A549 treated with Mapracorat at 1 μM for 4 hours (cell line): ENCODE measurements at places on chromosomes 7 and 10. TPM values are rescaled to one million over a fixed set of nuclear protein-coding genes. Genes with fewer than 3 reads are reported as not detected.

The VOPP1 gene
- 82.9 to 96.1 TPM (median 91.9 TPM) in 5 replicates for total RNA-seq

The SLIT1 gene
- 0.04 to 0.10 TPM (median 0.08 TPM) in 5 replicates for total RNA-seq

The TASOR2 gene
- 24.8 to 38.5 TPM (median 32.5 TPM) in 5 replicates for total RNA-seq

The PSPH gene
- 21.3 to 25.7 TPM (median 21.9 TPM) in 5 replicates for total RNA-seq

The ANXA8L1 gene
- total RNA-seq, result 98.3 to 132 TPM (median 114 TPM) in 5 replicates

The COL26A1 gene
- 0.32 to 0.78 TPM (median 0.51 TPM) in 5 replicates for total RNA-seq

The C10orf53 gene
- not detected in 5 replicates for total RNA-seq

The MNX1 gene
- 3.0 to 5.8 TPM (median 5.5 TPM) in 5 replicates for total RNA-seq

The CDC14C gene
- total RNA-seq, result not detected in 5 replicates

The AKR1C2 gene
- 3,424 to 4,014 TPM (median 3,704 TPM) in 5 replicates for total RNA-seq

The CUZD1 gene
- 1.3 to 1.6 TPM (median 1.3 TPM) in 5 replicates for total RNA-seq

The PDE1C gene
- 2.9 to 4.2 TPM (median 3.6 TPM) in 5 replicates for total RNA-seq

The MRLN gene
- not detected in 5 replicates for total RNA-seq

The ADAM12 gene
- total RNA-seq, result 3.1 to 4.7 TPM (median 3.7 TPM) in 5 replicates

The GBX1 gene
- 0.20 TPM in 1 of 5 replicates, not detected in the others for total RNA-seq

The PON3 gene
- total RNA-seq, result 30.2 to 41.2 TPM (median 36.7 TPM) in 5 replicates

The HMX3 gene
- not detected in 5 replicates for total RNA-seq

The NIPSNAP2 gene
- 41.4 to 58.0 TPM (median 49.2 TPM) in 5 replicates for total RNA-seq

The SLC26A3 gene
- not detected in 5 replicates for total RNA-seq

The TRIM50 gene
- total RNA-seq, result not detected in 5 replicates

The WASL gene
- 18.1 to 23.2 TPM (median 22.9 TPM) in 5 replicates for total RNA-seq

The ITIH2 gene
- total RNA-seq, result 0.23 to 0.31 TPM (median 0.28 TPM) in 5 replicates

The LRRC18 gene
- not detected in 5 replicates for total RNA-seq

The PDK4 gene
- total RNA-seq, result 18.2 to 24.6 TPM (median 22.2 TPM) in 5 replicates

The ATXN7L1 gene
- 4.0 to 5.9 TPM (median 5.8 TPM) in 5 replicates for total RNA-seq
